ENCODE measurements at places on chromosomes 13 and 19.

- no peak for DNase-seq
These were observed 14.2 kb downstream of the EGLN2 start for GRCh38 chr19:40813182-40813581.

DNA sequence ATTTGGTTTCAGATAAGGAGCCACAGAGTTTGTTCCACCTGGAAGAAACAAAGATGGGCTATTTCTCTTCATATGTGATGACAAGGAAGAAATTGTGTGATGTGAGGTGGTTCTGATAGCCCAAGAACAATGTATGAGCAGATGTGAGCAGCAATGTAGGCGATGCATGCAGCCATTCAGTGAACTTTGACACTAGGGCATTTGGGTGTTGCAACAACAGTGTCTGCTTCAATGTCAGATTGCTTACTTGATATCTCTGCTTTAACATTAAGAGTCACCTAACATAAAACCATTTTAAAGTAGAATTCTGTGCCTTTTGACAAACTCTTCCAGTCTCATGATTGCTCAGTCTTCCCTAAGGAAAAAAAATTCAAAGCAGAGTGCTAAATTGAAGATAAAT is 865.4 kb downstream of the SLITRK6 start:
- no peak for DNase-seq

GRCh38 chr19:5631567-5632240 is 8.8 kb downstream of the SAFB start:
- no peak for DNase-seq

DNA sequence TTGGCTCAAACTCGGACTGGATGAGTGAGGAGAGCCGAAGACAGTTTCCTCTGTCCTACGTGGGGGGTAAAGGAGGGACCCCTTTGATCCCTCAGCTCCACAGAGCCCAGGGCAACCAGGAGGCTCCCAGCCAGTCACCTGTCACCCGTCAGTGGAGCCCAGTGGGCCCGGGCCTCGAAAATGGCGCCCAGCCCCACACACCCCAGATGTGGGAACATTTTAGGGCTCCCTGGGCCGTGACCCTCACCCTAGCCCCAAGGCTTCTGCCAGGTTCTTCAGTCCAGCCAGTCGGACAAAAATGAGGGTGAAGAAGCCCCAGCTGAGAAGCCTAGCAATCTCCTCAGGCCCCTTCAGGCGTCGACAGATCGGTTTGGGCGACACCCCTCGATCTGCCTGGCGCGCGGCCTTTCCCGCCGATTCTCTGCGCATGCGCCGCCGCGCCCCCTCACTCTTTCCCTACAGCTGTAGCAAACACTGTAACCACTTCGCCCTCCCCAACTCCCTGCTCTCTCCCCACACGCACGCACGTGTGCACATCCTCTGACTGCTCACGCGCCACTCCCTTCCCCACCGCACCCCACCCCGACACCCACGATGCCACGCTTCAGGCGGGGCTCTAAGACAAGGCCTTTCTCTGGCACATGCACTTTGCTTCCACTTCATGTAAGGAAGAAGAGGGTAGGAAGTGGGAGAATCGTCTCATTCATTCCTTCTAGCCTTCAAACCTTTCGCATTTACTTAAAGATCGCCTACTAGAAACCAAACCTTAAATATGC is at the start of gene SLC6A16:
TSS of gene SLC6A16 (minus strand) at position 391 of the 776 bp plus-strand sequence. CDS start 13,844 bp downstream, outside the sequence.
- no peak for DNase-seq

DNA sequence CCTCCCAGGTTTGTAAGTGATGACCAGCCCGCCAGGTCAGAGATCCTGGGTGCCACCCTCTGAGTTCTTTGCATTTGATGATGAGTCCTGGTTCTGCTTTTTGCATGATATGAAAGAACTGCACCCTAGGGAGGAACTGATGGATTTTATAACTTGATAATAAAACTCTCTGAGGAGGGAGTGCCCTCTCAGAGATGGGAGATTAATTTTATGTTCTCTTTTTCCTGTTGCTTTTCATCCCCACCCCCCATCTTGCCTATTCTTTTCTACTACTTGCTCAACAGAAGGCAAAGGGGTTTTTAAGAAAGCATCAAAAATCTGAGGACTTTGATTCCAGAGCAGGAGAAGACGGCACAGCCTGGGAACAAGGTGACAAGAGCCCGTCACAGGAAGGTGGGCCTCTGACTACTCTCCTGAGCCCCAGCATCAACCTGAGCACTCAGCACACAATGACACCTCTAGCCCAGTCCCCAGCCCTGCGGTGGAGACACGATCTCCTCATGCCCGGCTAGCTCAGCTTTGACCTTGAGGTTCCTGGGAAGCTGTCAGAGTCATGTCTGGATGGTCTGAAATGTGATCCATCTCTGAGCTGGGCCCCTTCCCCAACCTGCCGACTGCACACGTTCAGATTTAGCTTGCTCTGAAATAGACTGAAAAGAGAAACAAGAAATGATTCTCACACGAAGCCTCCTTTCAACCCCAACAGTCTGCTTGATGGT is 69.1 kb downstream of the SIAH3 start:
- no peak for DNase-seq

- no peak for DNase-seq
These were observed 653.0 kb upstream of the GPC6 start for GRCh38 chr13:92573467-92574057.

- DNase-seq, result no peak
These were observed 175.6 kb upstream of the SLITRK6 start for GRCh38 chr13:85974608-85975366.

- DNase-seq, result no peak
These were observed 3.9 kb downstream of the SIAH3 start for GRCh38 chr13:45847554-45848224.
